ENCODE measurements at places on chromosomes 2 and 18.

DNA sequence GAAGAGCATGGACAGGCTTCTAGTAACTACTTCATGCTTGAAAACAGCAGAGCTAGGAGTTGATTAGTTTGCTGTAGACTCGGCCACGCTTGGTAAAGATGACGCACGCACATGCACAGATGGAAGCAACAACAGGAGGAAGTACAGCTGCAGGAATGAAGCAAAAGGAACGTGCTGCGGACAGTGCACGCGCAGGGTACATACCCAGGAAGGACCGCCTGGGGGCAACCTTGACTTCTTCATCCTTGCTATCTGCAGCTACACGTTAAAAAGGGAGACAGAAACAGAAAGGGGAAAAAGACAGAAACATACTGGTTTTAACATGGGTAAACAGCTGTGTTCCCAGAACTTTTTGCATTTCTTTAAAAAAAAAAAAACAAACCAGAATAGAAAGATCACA is 17.7 kb downstream of the SLC66A2 start:
- DNase-seq, result no peak

DNA sequence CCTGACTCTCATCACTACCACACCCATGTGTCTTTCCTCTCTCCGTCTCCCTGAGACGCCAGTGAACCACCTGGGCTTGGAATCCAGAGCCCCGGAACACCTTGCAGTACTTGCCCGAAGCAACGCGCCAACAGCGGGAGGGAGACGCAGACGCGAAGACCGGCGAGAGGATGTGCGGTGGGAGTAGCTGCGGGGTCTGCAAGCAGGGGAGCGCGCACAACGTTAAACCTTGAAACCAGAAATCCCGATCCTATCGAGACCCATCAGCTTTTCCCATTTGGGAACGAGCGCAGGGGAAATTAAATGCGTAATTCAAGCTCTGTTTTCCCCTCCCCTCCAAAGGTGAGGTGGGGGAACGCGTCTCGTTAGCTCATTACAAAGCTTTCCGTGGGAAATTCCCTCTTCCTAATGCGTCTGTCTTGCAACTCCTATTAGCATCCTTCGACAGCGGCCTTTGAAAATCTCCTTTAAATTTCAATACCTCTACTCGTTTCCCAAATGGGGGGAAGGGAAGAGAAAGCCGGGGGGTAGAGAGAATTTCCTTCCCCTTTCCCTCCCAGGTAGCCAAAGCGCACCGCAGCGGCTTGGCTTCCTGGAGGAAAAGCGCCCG is 421 bp upstream of the CNTNAP5 start:
- DNase-seq, result no peak

DNA sequence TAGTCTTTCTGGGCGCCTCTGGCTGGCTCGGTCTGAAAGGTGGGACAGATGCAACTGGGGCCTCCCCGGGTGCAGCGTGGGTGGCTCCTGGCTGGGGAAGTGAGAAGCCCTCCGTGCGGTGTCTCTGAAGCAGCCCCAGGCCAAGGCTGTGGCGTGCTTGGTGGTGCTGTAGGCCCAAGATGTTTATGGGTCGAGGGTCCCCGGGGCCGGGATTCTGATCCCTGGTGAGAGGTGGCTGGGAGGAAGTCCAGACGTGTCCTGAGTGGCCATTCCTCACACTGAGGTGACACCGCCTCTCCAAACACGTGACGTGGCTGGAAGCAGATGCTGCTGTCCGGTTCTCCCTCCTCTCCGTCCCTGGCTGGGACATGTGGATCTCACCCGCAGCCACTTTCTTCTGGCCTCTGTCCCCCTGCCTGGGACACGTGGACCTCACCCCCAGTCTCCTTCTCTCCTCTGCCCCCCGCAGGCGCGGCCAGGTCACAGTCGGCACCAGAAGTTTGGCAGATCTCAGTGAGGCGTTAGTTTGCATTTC is 12.6 kb downstream of the RTP5 start:
- DNase-seq, result peak; percentile 61

- DNase-seq, result no peak
Observed at GRCh38 chr2:7691961-7692656, 774.9 kb downstream of the RNF144A start.

DNA sequence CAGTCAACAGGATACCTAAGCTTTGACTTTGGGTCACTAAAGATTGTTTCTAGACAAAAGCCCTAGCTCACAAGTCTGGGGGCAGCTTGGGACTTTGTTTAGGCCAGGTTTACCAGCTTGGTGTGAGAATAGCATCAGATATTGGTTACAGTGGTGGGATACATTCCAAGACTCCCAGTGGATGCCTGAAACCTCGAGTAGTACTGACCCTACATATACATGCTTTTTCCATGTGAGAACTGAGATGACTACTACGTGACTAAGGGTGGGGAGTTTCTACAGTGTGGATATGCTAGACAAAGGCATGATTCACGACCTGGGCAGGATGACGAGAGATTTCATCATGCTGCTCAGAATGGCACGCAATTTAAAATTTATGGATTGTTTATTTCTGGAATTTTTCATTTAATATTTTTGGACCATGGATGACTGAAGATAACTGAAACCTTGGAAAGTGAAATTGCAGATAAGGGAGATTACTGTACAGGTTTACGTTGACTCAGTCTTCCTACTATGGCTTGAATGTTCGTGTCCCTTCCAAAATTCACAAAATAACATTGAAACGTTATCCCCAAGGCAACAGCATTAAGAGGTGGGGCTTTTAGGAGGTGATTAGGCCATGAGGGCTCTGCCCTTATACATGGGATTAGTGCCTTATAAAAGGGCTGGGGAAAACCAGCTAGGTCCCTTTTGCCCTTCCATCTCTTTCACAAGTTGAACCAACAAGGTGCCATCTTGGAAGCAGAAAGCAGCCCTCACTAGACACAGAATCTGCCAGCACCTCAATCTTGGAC is 50.2 kb upstream of the CTAGE1 start:
- DNase-seq, result no peak

DNA sequence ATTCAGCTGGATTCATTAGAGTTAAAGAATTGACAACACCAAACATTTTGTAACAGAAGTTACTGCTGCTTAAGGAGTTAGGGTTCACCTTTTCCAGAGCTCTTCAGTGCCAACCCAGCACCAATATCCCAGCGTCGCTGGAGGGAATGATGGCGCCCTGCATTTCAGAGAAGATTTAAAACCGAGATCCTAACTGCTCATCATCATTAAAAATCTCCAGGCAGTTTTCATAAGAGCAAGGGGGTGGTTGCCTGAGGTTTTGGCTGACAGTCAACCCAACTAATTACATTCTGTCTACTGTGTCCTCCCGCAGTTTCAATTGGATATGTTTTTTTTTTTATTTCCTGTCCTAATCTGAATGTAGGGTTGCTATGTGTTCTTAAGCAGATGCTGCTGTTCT is 509.6 kb upstream of the TCF4 start:
- no peak for DNase-seq

DNA sequence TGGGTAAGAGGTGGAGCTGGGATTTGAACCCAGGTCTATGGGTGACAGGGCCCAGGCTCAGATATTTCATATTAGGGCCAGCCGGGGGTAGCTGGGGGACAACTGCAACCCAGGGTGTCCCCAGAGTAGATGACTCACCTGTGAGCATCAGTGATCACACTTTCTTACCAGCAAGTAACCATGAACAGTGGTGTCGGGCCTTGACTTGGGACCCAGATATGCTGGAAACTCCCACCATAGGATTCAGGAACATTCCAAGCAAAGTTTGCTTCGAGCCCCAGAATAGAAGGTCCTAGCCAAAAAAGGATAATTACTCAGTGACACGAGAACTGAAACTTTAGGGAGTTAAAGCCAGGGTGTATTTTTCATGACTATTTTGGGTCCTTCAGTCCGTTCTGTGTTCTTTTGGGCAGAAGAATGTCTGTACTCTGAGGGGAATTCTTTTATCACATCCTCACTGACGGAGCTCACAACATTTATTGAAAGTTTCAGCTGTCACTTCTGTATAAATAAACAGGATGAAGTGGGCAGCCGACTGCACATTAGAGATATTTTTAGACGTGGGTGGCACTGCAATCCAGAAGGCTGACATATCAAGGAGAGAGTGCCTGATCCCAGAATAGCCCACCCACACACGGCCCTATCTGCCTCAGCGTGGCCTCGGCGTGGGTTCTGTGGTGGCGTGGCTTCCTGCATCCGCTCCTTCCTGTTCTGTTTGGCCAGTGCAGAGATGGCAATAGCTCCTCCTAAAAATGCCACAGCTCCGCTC is 45.6 kb downstream of the RAMP1 start:
- no peak for DNase-seq

DNA sequence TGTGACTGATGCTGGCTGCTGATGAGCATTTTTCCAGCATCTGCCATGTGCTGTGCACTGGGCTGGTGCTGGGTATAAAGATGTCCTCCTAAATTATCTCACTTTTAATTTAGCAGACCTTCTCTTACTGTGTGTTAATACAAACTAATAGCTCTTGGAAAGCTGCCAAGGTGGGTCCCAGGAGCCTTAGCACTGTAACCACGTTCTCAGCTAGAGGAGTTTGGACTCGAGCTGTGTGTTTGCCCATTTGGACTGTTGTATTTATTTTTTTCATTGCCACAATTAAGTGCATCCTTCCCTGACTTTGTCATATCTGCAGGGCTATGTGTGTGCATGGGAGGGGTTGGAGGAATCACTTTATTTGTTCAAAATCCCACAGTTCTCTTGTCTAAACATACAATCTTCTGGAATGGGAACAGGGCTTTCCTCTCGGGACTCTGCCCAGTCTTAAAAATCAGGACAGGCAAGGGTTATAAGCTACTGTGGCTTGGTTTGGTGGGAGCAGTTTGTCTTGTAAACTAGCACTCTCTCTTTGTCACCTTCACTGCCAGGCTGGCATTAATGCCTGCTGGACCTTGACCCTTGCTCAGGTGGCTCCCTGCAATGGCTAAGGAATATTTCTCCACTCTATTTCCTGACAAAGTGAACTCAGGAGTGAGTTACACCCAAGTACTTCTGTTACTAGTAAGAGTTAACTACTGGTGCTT is 129.7 kb upstream of the MGAT5 start:
- DNase-seq, result no peak

DNA sequence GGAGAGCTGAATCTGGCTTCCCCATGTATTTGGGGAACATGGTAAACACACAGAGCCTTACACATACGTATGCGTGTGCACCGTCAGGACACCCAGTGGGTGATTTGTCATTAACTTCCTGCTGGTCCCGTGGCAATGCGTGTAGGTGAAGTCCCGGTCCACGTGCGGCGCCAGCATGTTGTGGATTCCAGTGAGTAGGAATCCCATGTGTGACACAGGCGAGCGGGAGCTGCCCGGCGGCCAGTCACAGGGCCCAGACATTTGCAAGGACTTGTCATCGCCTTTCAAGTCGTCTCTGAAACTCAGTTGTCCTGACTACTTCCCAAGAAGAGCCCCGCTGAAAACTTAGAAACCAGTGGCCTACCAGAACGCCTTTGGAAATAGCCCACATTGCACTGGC is 102.0 kb downstream of the RNF144A start:
- DNase-seq, result no peak

- no peak for DNase-seq
Observed at GRCh38 chr18:33316146-33316587, 124.4 kb downstream of the CCDC178 start.

- no peak for DNase-seq
Observed at GRCh38 chr2:20222014-20222768, 2.7 kb downstream of the SDC1 start.

DNA sequence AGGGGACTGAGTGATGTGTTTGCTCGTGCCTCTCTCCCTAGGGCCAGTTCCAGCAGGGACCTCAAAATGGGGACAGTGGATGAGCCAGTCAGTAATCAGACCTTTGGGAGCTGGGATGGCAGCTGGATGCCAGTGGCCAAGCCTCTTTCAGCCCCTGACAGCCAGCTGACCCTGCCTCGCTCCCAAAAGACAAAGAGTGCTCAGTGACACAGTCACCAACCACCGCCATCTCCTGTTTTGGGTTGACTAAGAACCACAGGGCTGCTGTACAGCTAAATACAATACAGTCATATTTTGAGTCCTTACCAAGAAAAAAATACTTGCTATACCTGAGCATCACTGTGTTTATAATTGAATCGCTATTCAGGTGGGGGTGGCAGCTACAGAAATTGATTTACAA is 75.7 kb downstream of the POU3F3 start:
- DNase-seq, result no peak

DNA sequence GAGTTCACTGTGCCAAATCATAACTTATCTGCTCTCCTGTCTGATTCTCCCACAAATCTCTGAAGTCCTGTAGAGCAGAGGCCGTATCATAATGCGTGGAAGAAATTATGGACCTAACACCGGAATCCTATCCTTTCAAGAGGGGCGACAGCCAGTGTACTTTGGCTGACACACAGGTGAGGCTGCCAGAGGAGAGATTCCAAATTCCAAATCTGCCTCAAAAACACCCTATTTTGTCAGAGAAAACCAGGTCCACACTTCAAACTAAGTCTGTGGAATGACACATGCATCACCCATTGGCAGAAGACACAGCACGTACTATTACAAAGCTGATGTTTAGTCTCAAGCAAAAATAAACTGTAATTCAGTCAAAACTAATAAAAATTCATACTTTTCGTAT is 139.2 kb upstream of the PID1 start:
- no peak for DNase-seq

- DNase-seq, result no peak
Observed at GRCh38 chr2:239386001-239386670, 14.7 kb downstream of the HDAC4 start.

DNA sequence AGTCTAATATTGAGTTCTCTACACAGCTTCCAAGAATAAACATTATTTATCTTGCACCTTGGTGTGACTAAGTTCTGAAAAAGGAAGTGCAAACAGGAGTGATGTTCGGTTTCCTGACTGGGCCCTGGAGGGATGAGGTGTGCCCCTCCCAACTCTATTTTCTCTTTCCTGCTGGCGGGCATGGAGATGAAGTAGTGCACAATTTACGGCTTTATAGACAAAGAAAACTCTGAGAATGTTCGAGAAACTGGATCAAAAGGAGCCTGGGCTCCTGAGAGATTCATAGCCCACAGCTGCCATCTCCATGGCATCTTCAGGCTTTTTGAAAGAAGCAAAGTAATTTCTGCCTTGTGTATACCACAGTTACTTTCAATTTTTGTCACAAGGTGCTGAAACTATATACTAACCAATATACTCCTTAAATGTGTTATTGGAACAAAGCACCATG is 22.3 kb downstream of the LRATD1 start:
- no peak for DNase-seq

GRCh38 chr18:24243677-24244076 is 104.8 kb downstream of the CABYR start:
- no peak for DNase-seq
